ENCODE measurements at places on chromosomes 6 and 20. TPM values are rescaled to one million over a fixed set of nuclear protein-coding genes. Genes with fewer than 3 reads are reported as not detected.
A peak's percentile ranks its signal among the peaks of the same experiment; 100 is the strongest.

The FBXO9 gene
- total RNA-seq: 74.9 TPM

- H3K36me3 ChIP-seq: no peaks in the 10 kb centered on the region
- no peak overlapping the region for H3K4me3 ChIP-seq
Measured at GRCh38 chr20:731891-732560, 36.3 kb downstream of the SLC52A3 start.

The MARCKS gene
- 0.74 TPM for total RNA-seq

DNA sequence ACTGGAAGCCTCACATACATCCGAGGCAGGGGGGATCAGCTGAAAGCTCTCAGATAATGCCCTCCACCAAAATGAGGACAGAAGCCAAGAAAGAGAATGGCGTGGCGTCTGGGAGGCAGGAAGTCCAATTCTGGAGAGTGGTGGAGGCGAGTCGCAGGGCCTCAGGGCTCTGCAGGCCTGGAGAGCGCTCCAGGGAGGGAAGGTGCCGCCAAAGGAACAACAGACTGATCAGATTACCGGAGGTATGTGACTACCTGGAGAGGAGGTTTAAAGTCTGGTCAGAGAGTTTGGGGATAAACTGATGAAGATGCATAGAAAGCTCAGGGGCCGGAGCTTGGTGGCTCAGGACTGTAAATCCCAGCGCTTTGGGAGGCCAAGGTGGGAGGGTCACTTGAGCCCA is 11.2 kb upstream of the IP6K3 start:
- no peak for DNase-seq
- H3K4me1 ChIP-seq: no peaks in the 10 kb centered on the region
- H3K36me3 ChIP-seq: no peaks in the 10 kb centered on the region
- H3K27me3 ChIP-seq: no peaks in the 10 kb centered on the region
- no peak overlapping the region for H3K4me3 ChIP-seq

- H3K36me3 ChIP-seq: no peaks in the 10 kb centered on the region
- peaks cover 17% of the 10 kb centered on the region for H3K4me1 ChIP-seq
- H3K27me3 ChIP-seq: no peaks in the 10 kb centered on the region
- peak overlapping the region; percentile 49 for H3K4me3 ChIP-seq
Measured at GRCh38 chr6:45619211-45619760, 241.6 kb upstream of the SUPT3H start.

GRCh38 chr20:8971669-8972316 is 97.1 kb upstream of the PLCB4 start:
- H3K4me3 ChIP-seq: no peak overlapping the region
- no peak overlapping the region for H3K27ac ChIP-seq
- H3K4me1 ChIP-seq: no peaks in the 10 kb centered on the region
- no peaks in the 10 kb centered on the region for H3K27me3 ChIP-seq
- no peak for DNase-seq

DNA sequence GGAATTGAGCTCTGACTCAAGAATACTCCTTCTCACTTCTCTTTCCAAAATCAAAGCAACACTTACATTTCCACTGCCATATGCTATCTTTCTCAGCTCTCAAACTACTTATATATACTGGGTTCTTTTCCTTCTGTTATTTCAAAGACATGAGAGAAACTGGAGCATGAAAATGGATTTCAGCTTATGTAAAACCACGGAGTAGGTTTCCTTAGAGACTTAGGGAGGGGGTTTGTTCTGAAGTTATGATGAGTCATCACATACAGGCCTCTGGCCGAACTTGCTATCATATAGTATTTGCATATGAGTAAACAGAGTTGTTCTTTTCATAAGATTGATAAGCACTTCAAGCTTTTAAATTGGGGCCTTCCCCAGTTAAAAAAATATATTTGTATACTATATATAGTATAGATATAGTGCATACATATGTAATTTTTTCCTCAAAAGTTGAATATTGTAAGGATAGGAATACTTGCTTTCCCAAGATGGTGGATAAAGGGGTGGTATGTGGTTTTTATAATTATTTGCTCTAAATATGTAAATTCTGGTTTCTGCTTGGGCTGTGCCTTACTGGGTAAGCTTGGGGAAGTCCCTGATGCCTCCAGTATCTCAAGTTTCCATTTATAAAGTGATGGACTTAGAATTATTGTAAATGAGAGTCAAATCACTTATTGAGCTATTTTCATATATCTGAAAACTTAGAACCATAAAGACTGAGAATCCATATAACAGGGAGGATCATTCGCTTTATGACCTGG is 273.9 kb downstream of the RFPL4B start:
- H3K27ac ChIP-seq: no peak overlapping the region
- H3K4me1 ChIP-seq: no peaks in the 10 kb centered on the region
- no peak for DNase-seq
- no peaks in the 10 kb centered on the region for H3K36me3 ChIP-seq

- H3K27me3 ChIP-seq: no peaks in the 10 kb centered on the region
- no peak overlapping the region for H3K4me3 ChIP-seq
Measured at GRCh38 chr6:54204921-54205591, 93.8 kb downstream of the MLIP start.

DNA sequence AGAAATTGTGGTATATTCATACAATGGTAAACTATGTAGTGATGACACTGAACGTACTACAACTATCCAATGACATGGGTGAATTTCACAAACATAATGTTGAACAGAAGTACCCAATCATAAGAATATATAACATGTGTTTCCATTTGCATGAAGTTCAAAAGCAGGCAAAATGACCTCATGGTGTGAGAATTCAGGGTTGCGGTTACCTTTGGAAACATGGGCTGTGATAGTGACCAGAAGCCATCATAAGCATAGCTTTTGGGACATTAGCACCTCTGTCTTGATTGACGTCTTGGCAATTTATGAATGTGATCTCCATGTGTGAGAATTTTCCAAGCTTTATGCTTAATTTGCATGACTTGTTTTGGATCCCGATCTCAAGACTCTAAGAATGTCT is 500.1 kb upstream of the JAG1 start:
- H3K4me1 ChIP-seq: no peaks in the 10 kb centered on the region
- no peaks in the 10 kb centered on the region for H3K36me3 ChIP-seq
- H3K4me3 ChIP-seq: no peak overlapping the region
- H3K27ac ChIP-seq: no peak overlapping the region

The PAX1 gene
- total RNA-seq: not detected

- no peak overlapping the region for H3K27ac ChIP-seq
- H3K4me1 ChIP-seq: no peaks in the 10 kb centered on the region
- no peak for DNase-seq
- no peak overlapping the region for H3K4me3 ChIP-seq
Measured at GRCh38 chr6:106939848-106940247, 34.7 kb downstream of the CD24 start.

DNA sequence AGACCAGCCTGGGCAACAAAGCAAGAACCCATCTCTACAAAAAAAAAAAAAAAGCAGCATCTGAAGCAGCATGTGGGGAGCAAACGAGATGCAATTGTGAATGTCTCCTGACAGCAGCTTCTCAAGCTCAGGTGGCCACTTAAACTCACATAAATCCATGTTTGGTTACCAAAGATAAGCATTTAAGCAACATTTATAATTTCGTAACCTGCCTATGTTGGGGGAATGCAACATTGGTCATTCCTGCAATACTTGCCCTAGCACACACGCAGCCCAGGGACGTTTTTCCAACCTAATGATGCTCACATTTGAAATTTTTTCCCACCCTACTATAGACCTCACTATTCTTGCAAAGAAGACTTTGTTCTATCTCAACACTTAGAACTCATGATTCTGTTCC is 113.3 kb downstream of the ZFP64 start:
- no peak overlapping the region for H3K4me3 ChIP-seq
- DNase-seq: no peak
- peaks cover 21% of the 10 kb centered on the region for H3K4me1 ChIP-seq
- no peak overlapping the region for H3K27ac ChIP-seq
- H3K36me3 ChIP-seq: no peaks in the 10 kb centered on the region

- DNase-seq: no peak
- no peaks in the 10 kb centered on the region for H3K4me1 ChIP-seq
- H3K36me3 ChIP-seq: peaks cover 17% of the 10 kb centered on the region
- H3K27ac ChIP-seq: no peak overlapping the region
- H3K4me3 ChIP-seq: no peak overlapping the region
- H3K27me3 ChIP-seq: no peaks in the 10 kb centered on the region
Measured at GRCh38 chr6:64914124-64914523, 792.9 kb downstream of the EYS start.

The SIGLEC1 gene
- total RNA-seq: 0.08 TPM

- no peaks in the 10 kb centered on the region for H3K36me3 ChIP-seq
- no peak overlapping the region for H3K4me3 ChIP-seq
- DNase-seq: no peak
Measured at GRCh38 chr20:24672181-24672880, 202.9 kb downstream of the SYNDIG1 start.

The TMEM217 gene
- total RNA-seq: 23.7 TPM

GRCh38 chr20:58852543-58853271 is at the start of gene GNAS:
Gene GNAS, plus strand, starts transcription at chr20:58852716.
- H3K27me3 ChIP-seq: peaks cover 43% of the 10 kb centered on the region
- H3K4me3 ChIP-seq: peak within 1 kb of the TSS; percentile 90
- H3K4me1 ChIP-seq: peaks cover 8% of the 10 kb centered on the region
- DNase-seq: no peak

GRCh38 chr20:61935926-61936700 is 129.6 kb downstream of the TAF4 start:
- peaks cover 11% of the 10 kb centered on the region for H3K4me1 ChIP-seq
- no peak for DNase-seq
- no peaks in the 10 kb centered on the region for H3K27me3 ChIP-seq
- H3K4me3 ChIP-seq: no peak overlapping the region
- no peaks in the 10 kb centered on the region for H3K36me3 ChIP-seq

GRCh38 chr20:16390991-16391390 is 182.3 kb downstream of the KIF16B start:
- H3K4me3 ChIP-seq: no peak overlapping the region
- no peaks in the 10 kb centered on the region for H3K36me3 ChIP-seq
- no peak for DNase-seq
- H3K27ac ChIP-seq: no peak overlapping the region
- no peaks in the 10 kb centered on the region for H3K4me1 ChIP-seq
- H3K27me3 ChIP-seq: no peaks in the 10 kb centered on the region

The OTOR gene
- not detected for total RNA-seq

DNA sequence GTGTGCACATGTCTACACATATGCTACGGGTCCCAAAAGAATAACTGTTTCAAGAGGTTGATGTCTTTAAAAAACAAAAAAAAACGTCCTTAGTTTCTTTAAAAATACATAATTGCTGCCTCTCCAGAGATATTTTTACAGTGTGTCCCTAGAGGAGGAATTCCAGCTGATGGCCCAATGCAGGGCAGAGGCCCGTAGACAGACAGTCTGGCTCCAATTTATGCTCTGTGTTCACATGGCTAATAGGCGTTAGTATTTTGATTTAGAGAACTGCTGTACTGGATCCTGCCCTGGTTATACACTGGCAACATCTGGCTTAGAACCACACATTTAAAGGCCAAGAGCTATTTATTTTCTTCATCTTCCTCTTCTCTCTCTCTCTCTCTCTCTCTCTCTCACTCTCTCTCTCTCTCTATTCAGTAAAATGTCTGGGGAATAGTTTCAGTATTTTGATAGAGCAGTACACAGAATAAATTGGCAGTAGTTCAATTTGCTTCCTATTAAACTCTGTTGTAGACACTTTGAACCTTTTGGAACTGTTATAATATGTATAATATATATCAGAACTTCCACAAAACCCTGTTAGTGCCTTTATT is 260.6 kb downstream of the EYA4 start:
- DNase-seq: no peak
- no peaks in the 10 kb centered on the region for H3K36me3 ChIP-seq
- H3K27me3 ChIP-seq: no peaks in the 10 kb centered on the region
- no peaks in the 10 kb centered on the region for H3K4me1 ChIP-seq
- no peak overlapping the region for H3K4me3 ChIP-seq

DNA sequence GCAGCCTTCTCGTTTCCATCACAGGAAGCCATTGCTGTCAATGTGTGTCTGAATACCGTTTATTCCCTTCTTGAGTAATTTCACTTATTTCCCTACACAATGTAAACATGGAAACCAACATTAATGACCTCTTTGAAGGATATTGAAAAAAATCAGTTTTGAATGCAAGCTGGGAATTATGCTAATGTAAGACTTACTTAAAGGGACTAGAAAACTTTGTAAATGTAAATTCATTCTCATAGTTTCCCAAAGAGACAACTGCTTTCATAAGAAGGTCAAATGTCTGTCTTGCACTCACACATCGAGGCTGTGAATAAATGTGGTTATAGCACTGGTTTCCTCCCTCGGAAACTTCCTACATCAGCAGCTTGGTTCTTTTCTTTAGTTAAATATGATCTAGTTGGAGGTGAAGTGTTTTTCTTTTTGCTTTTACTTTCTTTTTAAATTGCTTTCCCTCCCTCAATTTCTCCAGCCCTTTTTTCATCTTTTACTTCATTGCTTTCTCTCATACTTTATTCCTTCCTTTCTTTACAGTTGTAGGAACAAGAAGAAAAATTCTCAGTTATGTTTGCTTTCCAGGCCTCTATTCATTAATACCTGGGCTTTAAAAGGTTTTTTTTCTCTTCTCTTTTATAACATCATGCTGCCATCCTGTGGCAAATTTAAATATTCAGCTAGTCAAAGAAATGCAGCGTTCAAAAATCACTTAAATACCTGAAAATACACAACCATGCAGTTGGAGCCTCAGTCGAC is 108.3 kb downstream of the TNFAIP3 start:
- peak overlapping the region; percentile 73 for H3K4me3 ChIP-seq
- H3K27ac ChIP-seq: peak overlapping the region; percentile 98
- DNase-seq: peak; percentile 78
- H3K36me3 ChIP-seq: peaks cover 9% of the 10 kb centered on the region
- H3K4me1 ChIP-seq: peaks cover 55% of the 10 kb centered on the region

- no peaks in the 10 kb centered on the region for H3K4me1 ChIP-seq
- no peak for DNase-seq
- H3K27me3 ChIP-seq: no peaks in the 10 kb centered on the region
- H3K27ac ChIP-seq: no peak overlapping the region
- peaks cover 5% of the 10 kb centered on the region for H3K36me3 ChIP-seq
Measured at GRCh38 chr6:78324213-78324612, 543.1 kb upstream of the IRAK1BP1 start.

- H3K27ac ChIP-seq: no peak overlapping the region
- peaks cover 8% of the 10 kb centered on the region for H3K27me3 ChIP-seq
- H3K4me3 ChIP-seq: no peak overlapping the region
- DNase-seq: no peak
- H3K36me3 ChIP-seq: no peaks in the 10 kb centered on the region
Measured at GRCh38 chr20:40441771-40442170, 247.3 kb downstream of the MAFB start.

DNA sequence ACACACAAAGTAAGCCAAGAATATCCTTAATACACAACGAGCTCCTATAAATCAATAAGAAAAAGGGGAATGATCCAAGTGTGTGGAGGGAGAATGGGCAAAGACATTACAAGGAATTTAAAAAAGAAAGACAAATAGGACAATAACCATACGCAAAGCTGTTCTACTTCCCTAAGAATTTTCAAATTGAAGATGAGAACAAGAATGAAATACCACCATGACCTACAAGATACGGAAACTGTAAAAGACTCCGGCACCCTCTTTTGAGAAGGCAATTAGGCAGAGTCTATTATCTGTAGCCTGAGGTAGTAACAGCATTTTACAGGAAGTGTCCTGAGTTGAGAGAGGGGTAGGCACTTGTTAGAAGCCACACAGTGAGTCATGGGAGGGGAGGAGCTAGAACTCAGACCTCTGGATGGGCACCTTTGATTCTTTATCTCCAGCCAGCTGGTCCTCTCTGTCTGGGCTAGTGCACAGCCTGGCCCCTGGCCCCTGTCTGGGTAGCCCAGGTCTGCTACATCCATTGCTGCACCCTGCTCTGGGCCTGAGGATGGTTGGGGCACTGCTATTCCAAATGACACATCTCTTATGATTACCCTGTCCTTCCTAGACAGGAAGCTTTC is 15.3 kb downstream of the RSPO4 start:
- peaks cover 25% of the 10 kb centered on the region for H3K27me3 ChIP-seq
- no peak overlapping the region for H3K27ac ChIP-seq
- DNase-seq: no peak
- peaks cover 8% of the 10 kb centered on the region for H3K4me1 ChIP-seq
- no peak overlapping the region for H3K4me3 ChIP-seq
- no peaks in the 10 kb centered on the region for H3K36me3 ChIP-seq
